ENCODE measurements at places on chromosomes 2 and 18. TPM values are rescaled to one million over a fixed set of nuclear protein-coding genes. Genes with fewer than 3 reads are reported as not detected.

SPATA3 gene
- not detected for total RNA-seq

ITPRIPL1 gene
- total RNA-seq = 1.5 TPM

ASPRV1 gene
- total RNA-seq = 1.00 TPM

FBXO15 gene
- not detected for total RNA-seq

SULT1C2 gene
- total RNA-seq = 1.1 TPM

CABYR gene
- 7.6 TPM for total RNA-seq

SCN1A gene
- not detected for total RNA-seq

TBR1 gene
- not detected for total RNA-seq

CENPA gene
- not detected for total RNA-seq

TMEM247 gene
- total RNA-seq = not detected

SAG gene
- not detected for total RNA-seq

UBE2F gene
- total RNA-seq = 49.5 TPM

ALPG gene
- total RNA-seq = not detected
